Heart left ventricle (tissue), 16 donors: ENCODE measurements at places on chromosomes 1 and 21. TPM values are rescaled to one million over a fixed set of nuclear protein-coding genes. Genes with fewer than 3 reads are reported as not detected.

GRCh38 chr21:38121888-38122720 is 134.7 kb upstream of the KCNJ15 start:
- no peak for DNase-seq

DNA sequence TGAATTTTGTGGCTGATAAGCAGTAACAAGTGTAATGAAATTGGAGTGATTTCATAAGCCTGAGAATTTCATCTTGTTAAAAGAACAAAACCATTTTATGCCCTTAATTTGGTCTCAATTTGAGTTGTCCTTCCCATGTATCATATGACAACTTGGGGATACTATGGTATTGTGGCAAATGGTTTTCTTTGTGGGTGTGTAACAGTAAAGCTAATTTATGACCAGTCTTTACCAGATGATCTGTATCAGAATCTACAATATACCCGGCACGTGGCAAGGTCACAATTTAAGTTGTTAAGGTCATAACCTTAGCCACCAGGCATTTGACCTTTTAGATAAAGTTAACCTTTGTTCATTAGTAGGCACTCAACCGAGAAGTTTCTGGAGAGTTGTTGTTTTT is 9.1 kb downstream of the NFIA start:
- DNase-seq, result no peak

- DNase-seq, result no peak
Measured at GRCh38 chr1:77742011-77742555, 17.6 kb downstream of the USP33 start.

DNA sequence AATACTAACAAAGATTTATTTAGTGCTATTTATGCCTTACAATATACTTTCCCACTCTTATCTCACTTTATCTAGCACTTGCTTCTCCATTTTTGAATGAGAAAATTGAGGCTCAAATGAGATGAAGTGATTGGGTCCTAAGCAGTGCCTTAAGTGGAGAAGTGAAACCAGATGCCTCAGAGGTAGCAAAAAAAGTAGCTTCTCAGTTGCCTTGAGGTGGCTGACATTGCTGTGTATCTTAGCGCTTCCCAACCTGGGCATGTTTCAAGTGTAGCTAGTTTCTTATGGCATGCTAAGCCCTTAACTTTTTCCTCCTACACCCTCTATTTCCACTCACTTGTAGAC is 390.4 kb downstream of the OMA1 start:
- DNase-seq, result no peak

DNA sequence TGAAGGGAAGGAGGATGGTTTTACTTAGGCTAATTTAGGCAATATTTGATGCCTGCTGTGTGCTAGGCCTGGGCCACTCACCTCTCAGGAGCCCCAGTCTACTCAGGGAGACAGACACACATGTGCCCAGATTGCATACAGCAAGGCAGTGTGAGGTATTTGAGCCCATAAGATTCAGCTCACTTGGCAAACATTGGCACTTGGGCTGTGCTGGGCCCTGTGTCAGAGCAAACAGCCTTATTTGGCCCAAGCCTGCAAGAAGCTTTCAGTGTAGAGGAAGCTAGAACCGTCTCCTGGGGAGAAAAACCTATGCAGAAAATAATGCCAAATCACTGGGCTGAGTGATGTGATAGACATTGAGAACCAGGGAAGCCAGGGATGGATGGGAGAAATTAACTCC is 3.9 kb upstream of the SYNC start:
- DNase-seq, result no peak

- DNase-seq, result no peak
Measured at GRCh38 chr1:169941982-169942830, 48.5 kb upstream of the SCYL3 start.

DNA sequence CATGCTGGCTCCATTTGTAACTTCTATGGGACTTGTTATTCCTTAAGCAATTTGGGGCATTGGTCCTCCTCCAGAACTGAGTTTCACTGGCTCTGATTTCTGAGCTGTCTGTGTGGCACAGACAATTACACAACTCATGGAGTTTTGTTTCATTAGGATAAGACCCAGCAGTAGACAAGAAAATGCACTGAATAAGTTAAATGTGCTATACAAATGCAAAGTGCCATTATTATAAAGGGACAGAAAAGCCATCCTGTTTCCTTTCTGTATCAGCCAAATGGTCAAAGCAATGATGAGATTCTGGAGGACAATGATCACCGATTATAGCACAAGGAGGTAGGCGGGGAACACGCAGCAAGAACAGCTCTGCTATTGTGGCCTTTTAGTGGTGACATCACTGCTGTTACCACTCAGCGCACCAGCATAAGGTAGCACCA is 81.9 kb downstream of the CNIH3 start:
- no peak for DNase-seq

GRCh38 chr1:48678710-48679505 is 97.8 kb downstream of the BEND5 start:
- DNase-seq, result no peak

DNA sequence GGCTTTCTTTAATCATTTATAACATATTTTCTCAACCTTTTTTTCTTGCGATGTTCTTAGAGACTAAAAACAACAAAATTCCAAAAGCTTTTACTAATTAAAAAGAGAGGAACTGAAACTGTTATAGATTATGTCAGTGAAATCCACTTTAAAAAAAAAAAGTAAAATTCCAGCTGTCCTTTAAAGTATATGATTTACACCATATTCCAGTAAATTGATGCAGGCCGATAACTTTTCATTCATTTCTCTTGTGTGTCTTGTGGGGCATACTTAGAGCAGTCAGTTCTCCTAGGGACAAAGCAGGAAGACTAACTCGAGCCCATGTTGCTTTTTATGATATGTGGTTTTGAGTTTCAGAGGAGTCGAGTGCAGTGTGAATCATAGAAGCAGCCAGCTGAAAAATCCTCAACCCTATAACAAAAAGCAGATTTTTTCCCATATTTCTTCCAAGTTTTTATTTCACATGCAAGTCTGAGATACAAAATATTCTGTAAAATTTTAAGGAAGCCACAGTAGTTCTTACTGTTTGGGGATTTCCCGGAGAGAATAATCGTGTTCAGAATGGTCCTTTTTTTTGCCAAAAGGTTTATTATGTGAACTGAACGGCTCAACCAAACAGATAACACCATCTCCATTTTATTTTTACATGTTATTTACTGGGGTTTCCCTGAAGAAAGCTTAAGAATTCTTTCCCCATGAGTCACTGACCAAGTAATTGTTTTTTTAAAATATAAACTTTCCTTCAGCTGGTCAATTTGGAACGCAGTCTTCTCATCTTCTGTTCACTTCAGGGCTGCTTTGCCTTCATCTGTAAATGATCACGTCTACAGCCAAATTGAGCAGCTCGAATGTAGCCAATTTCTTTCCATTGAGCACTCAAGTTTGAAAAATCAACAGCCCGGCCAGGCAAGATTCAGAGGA is 77.0 kb upstream of the C1orf105 start:
- no peak for DNase-seq

GRCh38 chr1:220579317-220579716 is 51.4 kb downstream of the MARK1 start:
- no peak for DNase-seq

- DNase-seq, result no peak
Measured at GRCh38 chr1:69528376-69528775, 39.3 kb upstream of the LRRC7 start.

DNA sequence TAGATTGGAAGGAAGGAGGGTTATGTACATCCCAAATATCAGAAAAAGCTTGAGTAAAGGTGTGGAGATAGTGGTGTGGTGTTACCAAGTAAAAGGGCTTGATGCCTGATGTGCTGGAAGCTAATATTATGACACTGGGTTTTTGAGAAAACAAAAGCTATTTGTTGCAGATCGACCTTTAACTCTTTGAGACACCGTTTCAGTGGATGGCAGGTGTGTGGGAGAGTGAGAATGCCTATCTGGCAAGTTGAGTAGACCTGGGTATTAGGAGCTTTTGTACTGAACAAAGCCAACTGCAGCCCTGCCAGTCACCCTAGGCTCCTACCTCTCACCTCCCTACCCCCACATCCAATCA is 1.4 kb downstream of the MMACHC start:
- no peak for DNase-seq

DNA sequence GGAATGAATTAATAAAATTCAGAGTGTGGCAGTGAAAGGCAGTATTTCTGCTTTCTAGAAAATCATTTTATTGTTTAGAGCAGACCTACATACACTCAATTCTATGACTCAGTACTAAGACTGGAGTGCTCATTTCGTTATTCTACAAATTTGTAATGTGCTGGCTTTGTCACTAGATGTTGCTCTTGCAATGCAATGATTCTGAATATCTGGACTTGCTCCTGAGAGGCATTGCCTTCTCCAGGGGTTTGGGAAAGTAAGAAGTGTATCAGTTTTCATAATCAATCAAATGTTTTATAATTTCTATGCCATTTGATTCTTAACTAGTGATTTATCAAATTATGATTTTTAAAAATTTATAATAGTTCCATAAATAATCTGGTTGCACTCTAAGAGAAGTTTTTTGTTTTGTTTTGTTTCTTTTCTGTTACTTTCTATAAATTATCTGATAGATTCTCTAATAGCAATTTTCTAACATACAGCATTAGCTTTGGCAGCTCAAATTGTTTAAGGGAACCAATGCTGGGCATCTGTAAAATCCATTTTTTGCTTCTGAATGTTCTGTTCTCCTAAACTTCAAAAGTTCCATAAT is 280.5 kb upstream of the SGIP1 start:
- DNase-seq, result no peak

DNA sequence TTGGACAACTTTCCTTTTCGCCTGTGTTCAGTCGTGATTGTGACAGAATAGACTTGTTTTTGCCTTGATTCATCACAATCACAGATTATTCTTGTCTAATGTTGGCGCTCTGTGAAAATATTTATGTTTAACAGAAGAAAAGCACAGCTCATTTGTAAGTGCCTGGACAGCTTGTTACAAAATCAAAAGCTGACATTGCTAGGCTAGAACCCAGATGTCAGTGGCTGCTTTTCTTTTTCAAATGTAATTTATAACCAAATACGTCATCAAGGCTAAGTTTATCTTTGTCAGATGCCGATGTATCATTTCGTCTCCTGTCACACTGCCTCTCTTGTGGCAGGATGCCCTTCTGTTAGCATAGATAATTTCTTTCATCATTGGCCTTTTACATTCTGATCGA is 1227.3 kb downstream of the PLA2G4A start:
- DNase-seq, result no peak

DNA sequence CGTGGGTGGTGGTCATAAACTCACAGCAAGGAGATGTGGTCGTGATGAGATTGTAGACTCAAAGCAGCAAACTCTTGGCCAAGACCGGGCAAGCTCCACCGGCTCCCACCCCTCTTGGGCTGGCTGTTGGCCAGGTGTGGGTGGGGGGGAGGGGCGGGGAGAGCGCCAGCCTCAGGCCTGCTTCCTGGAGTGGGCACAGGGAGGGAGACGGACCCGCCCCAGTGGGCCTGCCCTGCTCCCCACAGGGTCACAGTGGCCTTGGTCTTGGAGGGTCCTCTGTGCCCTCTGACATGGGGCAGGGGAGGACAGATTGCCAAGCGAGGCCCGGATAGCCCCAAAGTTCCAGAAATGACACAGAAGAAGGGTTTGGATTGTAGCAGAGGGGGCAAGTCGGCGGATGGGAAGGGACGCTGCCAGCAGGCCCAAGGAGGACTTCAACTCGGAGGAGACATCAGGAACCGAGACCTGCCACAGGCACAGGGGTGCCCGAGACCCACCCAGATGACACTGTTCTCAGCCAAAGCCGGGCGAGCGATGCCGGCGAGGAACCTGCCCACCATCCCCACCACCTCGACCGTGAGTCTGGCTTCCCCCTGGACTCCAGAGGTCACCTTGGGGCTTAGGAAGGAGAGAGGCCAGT is 85.4 kb upstream of the ACTRT2 start:
- peak; percentile 61 for DNase-seq

DNA sequence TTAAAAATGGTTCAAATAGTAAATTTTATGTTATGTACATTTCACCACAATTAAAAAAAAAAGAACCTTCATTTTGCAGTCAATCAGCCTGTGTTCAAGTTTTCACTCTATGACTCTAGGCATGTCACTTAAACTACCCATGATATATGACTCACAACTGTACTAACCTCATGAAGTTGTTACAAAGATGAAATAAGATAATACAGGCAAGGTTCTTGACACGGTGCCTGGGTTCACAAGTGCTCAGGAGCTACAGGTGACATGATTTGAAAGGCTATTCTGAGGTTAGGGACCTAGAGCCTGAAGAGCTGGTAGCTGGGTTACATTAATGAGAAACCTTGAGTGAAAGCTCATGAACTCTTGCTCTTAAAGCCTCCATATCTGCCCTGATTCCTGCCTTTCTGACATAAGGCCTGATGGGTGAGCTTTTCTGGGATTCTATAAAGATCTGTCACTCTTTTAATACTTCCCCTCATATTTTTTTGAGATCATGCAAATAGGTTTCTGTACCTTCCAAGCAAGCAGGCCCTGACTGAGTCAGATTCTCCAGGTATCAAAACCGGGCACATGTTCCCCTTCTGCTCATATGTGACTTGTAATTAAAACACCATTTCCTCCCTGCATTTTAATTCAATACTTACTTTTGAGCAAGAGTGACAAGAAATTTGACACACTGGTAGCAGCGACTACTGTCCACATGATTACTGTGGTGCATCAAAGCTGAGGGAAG is 34.0 kb downstream of the PCSK9 start:
- DNase-seq, result no peak

DNA sequence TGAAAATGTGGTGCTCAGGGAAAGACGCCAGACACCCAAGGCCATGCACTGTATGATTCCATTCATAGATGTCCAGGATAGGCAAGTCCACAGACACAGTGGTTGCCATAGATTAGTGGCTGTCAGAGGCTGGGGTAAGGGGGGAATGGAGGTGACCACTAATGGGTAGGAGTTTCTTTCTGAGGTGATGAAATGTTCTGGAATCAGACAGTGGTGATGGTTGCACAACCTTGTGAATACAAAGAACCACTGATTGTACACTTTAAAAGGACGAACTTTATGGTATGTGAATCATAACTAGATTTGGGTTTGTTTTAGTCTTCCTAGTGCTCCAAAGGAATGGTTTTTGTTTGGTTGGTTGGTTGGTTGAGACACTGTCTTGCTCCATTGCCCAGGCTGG is 51.7 kb downstream of the PRAMEF20 start:
- DNase-seq, result no peak

DNA sequence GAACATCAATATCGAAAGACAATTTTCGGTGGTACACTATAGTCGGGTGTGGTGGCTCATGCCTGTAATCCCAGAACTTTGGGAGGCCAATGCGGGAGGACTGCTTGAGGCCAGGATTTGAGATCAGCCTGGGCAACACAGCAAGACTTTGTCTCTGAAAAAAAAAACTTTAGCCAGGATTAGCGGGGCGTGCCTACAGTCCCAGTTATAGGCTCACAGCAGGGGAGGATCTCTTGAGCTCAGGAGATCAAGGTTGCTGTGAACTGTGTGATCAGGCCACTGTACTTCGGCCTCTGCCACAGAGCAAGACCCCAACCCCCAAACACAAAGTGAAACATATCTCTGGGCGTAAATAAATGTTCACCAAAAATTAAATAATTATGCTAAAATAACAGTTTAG is 1.6 kb downstream of the TADA1 start:
- no peak for DNase-seq

- no peak for DNase-seq
Measured at GRCh38 chr1:236403905-236404696, 10.0 kb downstream of the EDARADD start.

The MYOG gene
- not detected for total RNA-seq

The DTL gene
- total RNA-seq, result 0.49 TPM

The NUDC gene
- total RNA-seq, result 55.7 TPM

The PDZK1 gene
- not detected for total RNA-seq

The CCDC17 gene
- 0.20 TPM for total RNA-seq

The KCNJ9 gene
- not detected for total RNA-seq

The LCE6A gene
- not detected for total RNA-seq

The VANGL2 gene
- 1.7 TPM for total RNA-seq

The MANEAL gene
- total RNA-seq, result 2.6 TPM

The CHI3L2 gene
- total RNA-seq, result 4.4 TPM
